ENCODE measurements at places on chromosomes 12 and 14.

GRCh38 chr12:122860854-122861586 lies 25.8 kb downstream of the HIP1R start:
- DNase-seq: no peak

GRCh38 chr12:104740668-104741067 lies 217.4 kb downstream of the SLC41A2 start:
- DNase-seq: no peak

GRCh38 chr14:64217834-64218233 lies 76.3 kb downstream of the ESR2 start:
- DNase-seq: no peak

DNA sequence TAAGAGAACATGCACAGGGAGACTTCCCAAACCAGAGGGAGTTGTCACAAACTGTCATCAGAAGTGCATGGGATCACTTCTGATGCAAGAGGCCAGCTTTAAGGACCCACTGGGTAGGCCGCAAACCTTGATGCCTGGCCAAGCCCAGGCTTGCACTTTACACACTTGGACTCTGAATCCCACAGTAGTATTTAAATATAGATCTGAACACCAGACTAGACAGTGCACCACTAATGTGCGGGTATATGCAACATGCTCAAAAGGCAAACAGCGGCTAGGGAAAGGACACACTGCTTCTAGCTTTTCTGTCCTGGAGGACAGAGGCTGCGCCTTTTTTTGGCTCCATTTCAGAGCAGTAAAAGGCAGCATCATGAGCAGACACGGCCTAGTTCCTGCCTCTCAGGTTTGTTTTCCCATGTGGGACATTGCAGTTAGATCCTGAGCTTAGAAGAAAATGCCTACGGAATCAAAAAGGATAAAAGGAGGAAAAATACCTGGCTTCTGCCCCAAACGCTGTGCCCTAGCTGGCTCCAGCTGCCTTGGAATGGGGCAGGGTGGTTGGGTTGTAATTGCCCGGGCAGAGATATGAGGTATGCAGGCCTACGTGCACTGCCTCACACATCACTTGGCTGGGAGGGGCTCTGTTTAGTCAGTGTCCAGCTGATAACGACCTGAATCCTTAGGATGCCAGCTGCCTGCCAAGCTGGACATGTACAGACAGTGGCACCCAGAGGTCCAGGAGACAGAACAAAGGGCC lies 84.5 kb upstream of the EGLN3 start:
- DNase-seq: no peak

DNA sequence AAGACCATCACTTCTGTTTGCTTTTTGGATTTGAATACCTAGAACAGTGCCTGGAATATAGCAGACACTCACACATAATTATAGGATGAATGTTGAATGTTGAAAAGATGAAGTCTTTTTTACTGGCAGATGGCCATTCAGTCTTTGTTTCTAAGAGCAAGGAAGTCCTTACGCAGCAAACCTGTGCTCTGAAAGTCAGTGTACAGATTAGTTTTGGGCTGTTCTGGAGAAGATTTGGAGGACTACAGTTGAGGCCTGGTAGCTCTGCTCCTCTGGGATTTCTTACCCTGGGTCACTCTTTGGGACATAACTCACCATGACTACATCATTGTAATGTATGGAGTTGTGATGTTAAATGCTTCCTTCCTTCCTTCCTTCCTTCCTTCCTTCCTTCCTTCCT lies 3.3 kb downstream of the OR4E2 start:
- DNase-seq: no peak

DNA sequence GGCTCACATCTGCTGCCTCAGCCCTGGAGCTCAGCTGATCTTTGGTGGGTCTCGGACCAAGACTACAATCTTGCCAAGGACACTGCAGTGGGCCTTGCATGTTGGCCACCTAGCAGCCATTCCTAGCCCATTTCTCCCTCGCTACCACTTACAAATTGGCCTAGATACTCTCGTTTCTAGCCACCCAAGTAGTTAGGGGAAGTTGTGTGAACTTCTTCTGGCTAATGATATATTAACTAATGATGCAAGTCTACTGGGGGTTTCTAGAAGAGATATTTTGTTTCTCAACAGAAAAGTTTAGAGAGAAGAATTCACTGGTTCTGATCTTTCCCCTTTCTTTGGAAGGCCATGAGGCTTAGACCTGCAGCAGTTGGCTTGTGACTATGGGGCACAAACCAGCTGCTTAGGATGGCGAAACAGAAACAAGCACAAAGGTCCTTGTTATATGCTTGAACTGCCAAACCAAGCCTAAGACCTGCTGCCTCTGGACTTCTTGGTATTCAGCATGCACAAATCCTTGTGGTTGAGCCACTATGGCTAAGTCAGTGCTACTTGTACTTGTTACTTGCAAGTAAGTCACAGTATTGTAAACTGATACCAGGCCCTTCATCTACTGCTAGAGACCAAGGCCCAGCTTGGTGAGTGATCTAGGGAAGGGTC lies 30.5 kb upstream of the GPATCH2L start:
- no peak for DNase-seq

GRCh38 chr12:4584896-4585295 lies 22.9 kb downstream of the DYRK4 start:
- DNase-seq: no peak

DNA sequence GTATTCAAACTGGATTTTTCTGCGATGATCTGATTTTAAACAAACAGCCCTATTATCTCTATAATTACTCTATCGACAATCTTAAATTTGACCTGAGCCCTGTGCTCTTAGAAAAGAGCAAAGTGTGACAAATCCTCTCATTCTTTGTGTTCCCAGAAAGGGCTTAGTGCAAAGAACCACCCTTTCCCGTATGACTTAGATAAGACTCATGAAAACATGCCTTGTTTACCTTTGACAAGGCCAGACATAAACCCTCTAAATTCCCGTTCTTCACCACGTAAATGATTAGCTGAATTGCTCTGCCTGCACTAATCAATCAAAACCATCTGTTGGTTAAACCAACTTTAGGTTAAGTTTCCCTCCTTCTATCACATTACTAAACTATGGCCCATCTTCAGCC lies 285.7 kb upstream of the SEL1L start:
- DNase-seq: no peak

DNA sequence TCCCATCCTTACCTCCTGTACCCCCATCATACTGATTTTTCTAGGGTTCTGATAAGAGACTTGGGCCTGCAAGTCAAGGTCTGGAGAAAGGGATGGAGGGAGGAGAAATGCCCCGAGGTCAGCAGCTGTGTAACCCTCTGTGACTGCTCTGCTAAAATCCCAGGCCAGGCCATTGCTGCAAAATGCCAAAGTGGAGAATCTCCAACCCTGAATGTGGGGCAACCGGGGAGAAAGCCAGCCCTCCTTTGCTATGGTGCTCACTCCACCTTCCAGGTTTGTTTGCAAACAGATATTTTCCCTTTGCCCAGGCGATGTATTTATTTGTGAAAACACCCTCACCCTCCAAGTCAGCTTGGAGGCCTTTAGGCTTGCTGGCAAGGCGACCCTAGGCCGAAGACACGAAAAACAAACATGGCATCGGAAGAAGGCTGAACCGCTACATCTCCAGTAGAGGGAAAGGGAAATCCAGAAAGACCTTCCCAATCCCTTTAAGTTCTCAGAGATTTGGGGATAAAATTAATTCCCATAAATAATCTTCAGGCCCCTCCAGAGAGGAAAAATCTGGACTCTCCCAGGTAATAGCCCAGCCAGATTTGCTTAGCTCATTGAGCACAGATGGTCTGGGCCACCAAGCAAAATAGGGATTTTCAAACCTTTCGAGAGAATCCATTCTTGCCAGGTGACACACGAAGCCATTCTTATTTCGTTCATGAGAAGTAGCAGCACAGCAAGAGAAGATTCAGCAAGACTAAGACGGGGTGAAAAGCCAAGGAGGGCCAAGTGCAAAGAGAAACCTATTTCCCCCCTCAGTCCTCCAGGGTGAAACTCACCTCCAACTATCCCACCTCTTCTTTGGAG lies 1.3 kb upstream of the TBX5 start:
- DNase-seq: no peak

DNA sequence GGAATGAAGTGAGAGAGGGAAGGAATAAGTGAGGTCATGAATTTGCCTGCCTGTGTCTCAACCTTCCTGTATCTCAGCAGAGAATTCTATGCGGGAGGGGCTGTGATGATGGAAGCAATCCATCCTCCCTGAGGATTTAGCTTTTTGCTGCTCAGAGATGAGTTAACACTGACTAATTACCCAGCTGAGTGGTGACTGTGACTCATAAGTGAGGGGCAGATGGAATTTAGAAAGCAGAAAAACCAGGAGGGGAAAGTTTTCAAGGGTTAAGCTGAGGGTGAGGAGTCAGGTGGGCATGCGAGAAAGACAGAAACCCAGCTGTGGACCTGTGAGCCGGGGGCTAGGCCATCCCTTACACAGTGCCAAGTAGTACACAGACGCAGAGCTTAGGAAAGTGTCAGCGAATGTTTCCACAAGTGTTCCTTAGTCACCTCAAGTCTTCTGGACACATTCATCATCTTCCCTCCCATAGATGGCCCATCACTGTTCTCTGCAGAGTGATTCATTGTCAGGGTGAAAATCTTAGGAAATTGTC lies 277.9 kb downstream of the IPO8 start:
- no peak for DNase-seq

DNA sequence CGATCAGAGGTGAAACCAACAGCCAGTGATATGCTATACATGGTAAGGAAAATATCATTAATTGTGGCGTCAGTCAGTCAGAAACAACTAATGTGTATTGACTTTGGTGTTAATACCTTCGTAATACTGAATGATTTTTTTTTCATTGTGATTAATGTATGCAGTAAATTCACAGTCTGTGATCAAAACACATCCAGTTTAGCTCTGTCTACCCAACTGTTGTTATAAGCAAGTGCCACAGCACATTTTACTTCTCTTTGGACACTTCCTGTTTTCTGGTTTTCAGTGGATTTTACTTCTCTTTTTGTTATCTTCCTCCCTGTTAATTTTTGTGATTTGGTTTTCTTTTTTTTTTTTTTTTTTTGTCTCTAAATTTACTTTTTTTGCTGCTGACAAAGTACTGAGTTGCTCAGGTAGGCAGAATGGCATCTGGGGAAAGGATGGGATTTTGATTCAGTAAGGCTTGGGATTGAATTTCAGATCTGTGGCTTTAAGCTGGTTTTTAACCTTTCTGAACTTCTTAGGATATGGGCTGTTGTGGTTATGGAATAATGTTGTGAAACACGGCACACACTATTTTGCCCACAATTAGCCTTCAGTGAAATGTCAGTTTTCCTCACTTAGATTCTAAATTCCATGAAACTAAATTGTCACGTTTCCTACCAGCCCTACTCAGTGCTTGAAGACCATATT lies 604 bp downstream of the GLIPR1 start:
- no peak for DNase-seq

DNA sequence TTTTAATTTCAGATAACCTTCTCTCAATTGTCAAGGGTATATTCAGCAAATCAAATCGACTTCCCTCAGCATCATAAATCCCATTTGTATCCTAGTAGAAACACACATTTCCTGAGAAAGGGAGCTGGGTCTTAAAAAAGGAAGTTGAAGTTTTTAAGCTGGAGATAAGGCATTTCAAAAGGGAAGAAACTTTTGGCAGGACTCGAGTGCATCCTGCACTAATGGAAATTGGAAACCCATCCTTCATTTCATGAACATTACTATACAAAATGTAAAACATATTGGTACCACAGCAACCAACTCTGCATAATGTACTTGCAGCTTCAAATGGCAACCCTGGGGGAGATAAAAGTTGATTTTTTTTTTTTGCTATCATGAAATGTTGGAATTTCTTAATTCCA lies 23.7 kb upstream of the TMCC3 start:
- DNase-seq: no peak

GRCh38 chr12:108147279-108147678 lies 18.2 kb downstream of the WSCD2 start:
- DNase-seq: no peak

DNA sequence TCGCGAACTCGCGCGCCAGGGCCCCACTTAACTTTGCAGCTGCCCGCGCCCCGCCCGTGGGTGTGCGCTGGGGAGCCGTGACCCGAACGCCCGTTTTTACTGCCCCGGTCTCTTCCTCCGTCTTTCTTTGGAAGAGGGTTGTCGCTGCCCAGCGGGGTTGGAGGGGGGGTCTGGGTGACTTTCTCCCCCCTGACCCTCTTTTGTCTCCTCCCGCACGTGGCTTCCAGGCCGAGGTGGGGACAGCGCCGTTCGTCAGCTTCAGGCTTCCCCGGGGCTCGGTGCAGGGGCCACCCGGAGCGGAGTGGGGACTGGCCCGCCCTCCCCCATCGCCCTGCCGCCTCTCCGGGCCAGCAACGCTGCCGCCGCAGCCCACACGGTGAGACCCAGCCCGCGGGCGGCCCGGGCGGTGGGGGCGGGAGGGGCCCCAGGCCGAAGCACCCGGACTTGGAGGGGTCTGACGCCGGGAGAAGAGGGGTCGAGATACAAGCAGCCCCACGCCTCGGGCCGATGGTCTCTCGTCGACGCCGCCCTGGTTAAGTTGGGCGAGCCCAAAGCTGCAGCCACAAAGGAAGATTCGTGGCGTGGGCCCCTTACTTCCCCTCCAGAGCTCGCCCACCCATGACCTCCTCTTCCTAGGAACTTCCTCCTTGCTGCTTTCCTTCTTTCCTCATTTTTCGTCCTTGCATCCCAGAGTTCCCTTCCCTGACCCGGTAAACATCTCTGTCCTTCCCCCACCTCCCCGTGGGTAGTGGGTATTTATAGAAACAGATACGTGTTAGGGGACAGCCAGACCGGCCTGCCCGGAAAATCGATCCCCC lies 1.2 kb downstream of the DYRK2 start:
- DNase-seq: no peak

GRCh38 chr12:132345126-132345525 lies 15.7 kb upstream of the GALNT9 start:
- no peak for DNase-seq

DNA sequence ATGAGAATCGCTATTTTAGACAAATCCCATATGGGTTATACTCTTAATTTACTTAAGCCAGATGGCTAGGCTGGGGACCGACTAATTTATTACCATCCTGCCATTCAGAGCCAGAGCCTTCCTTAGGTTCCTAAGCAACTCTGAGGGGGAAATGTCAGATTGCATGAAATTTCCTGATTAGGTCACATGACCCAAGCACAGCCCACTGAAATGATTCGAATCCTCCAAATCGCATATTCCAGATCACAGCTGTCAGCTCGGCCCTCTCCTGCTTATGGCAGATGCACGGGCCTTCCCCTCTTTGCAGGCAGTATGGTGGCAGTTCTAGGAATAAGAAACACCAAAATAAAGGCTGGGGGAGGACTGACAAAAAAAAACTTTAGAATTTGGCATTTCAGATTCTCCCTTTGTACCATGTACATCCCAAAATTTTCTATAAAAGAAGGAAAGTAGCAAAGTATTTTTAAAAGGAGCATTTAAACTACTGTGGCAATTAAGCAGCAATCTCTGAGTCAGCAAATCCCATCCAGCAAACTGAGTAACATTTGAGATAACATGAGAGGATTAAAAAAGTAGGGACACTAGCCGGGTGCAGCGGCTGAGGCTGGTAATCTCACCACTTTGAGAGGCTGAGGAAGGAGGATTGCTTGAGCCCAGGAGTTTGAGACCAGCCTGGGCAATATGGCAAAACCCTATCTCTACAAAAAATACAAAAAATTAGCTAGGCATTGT lies 30.5 kb upstream of the NUDT4 start:
- DNase-seq: no peak
